Hematopoietic multipotent progenitor cell treated with erythropoietin and hydrocortisone succinate and interleukin-3 and kit ligand, for 15 days (in vitro differentiated cells): ENCODE measurements at places on chromosomes 12 and 14.
A peak's percentile ranks its signal among the peaks of the same experiment; 100 is the strongest.

- peak; percentile 61 for DNase-seq
Observed at GRCh38 chr14:33943096-33943883, 7.6 kb downstream of the EGLN3 start.

DNA sequence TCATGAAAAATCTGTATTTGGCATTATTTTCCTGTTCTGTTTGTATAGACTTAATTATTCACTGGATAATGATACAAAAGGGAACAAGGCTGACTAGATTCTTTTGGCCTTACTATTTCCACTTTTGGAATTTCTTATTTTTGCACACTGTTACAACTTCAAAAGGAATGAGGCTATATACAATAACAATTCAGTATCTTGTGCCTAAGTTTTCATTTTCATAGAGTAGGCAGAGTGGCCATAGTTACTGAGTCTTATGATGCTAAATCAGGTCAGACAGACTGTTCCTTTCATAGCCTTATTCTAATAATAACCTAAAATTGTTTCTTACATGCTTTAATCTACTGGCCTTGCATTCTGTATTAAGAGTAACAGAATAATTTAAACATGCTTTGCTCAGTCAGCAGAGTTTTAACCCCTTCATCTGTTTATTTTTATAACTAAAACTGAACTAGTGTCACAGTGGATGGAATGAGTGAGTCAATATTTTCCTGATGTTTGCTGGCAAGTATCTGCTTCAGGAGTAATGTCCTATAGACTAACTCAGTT is 10.5 kb downstream of the TTC8 start:
- DNase-seq = no peak

DNA sequence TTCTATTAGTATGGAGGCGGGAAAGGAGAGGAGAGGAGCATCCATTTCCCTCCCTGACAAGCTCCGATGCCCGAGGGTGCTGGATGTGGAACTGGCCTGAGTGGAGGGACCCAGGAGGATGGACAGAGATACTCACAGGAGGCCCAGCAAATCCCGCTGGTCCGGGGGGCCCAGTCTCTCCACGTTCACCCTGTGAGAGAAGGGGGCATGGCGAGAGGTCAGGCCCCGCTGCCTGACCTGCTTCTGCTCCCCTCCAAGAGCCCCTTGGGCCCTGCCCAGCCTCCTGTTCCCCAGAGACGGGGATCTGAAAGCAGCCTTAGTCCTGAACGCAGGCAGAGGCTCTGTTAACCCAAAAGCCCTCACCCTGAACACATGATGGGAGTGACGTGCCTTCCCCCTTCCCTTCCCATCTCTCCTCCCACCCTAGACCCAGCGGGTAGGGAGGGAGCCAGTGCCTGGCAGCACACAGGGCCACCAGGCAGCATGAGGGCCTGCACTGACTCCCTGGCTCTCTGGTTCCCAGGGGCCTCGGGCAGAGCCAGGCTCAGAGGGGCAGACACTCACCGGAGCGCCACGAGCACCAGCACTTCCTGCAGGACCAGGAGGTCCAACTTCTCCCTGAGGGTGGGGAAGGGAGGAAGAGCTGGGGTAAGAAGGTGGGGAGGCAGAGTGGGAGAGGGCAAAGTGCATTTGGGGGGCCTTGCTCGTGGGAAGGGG is 17.5 kb downstream of the TMEM106C start:
- no peak for DNase-seq

DNA sequence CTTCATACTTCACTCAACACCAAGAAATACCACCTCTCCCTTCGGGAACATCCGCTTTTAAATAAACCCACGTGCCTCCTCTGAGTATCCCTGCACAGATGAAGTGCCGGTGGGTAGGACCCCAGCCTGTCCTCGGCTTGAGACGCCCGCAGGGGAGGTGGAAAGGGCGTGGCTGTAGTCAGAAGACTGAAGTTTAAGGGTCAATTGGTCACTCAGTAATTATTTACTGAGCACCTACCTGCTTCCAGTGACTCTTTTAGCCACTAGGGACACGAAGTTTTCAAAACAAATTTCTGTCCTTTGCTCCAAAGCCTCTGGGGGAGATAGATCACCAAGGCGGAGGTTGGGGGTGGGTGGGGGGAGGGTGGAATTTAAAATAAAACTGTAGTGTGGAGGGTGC is 309.4 kb downstream of the VRK1 start:
- no peak for DNase-seq

GRCh38 chr14:22882529-22883172 is 371 bp upstream of the REM2 start:
- no peak for DNase-seq

DNA sequence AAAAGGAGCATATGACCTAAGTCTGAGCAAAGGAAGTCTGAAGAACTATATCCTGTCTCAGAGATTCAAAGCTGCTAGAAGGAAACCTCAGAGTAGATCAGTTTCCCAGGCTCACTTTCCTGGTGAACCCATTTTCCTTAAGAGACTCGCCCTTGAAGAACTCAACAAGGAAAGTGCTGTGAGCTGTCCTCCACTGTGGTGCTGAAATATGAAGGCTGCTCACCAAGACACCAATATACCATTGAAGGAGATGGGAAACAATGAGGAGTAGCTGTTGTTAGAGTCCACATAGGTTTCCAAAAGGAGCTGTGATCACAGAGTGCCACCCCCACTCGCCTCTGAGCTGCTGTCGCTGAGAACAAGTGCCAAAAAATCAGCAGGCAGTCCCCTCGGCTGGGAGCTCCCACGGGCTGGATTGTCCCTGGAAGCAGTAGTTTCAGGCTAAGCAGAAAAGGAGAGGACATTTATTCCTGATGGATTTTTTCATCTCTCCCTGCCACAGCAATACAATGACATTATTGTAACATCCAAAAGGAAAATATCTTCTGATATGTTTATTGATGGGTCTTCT is 282.1 kb downstream of the RPS29 start:
- DNase-seq = no peak

- DNase-seq = no peak
Observed at GRCh38 chr12:53817021-53817389, 65.2 kb upstream of the CISTR start.

DNA sequence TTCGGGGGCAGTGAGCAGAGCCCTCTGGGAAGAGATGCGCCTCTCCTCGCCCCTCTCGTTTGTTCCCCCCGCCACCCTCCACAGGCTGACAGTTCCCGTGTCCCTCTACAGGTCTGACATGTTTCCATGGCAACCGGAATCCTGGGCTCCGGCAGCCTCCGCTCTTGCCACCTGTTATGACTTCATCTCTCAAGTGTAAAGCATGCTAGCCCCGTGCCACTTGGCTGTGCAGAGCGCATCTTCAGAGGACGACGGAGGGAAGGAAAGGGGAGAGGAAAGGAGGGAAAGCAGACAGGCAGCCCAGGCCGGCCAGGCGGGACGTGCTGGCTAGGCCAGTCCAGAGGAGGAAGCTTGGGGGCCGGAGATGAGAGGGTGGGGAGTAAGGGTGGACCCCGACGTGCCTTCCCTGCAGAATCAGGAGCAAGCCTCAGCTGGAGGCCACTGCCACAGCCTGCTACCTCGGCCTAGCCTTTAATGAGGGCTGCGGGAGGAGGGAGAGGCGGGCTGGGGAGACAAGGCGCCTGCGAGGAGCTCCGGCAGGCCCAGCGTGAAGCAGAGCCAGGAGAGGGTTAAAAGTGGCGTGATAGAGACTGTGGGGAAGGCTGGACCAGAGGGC is 214.3 kb downstream of the DPF3 start:
- DNase-seq = no peak

DNA sequence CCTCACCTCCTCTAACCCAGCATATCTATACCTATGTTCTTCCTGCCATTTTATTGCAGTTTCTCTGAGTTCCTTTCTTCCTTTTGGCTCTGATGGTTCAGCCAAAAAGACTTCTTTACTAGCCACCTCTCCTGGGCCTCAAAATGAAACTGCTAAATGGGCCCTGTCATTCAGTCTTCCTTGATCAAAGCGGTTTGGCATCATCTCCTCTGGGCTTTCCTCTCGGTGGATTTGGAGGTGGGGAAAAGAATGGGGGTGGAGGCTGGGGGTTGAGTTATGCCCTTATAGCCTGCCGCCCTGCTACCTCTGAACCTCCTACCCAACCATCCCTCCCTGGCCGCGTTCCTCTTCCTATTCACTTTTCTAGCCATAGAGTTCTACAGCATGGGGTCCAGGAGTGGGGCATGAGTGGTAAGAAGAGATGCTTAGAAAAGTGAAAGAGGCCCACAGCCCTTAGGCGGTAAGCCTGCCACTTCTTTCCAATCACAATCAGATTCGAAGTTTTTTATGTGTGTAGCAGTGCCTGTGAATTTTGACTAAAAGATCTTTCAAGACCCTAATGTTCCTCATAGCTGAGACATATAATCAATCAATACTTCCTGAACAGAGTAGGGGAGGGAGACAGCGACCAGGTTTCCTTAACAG is 2.5 kb downstream of the AJUBA start:
- no peak for DNase-seq

DNA sequence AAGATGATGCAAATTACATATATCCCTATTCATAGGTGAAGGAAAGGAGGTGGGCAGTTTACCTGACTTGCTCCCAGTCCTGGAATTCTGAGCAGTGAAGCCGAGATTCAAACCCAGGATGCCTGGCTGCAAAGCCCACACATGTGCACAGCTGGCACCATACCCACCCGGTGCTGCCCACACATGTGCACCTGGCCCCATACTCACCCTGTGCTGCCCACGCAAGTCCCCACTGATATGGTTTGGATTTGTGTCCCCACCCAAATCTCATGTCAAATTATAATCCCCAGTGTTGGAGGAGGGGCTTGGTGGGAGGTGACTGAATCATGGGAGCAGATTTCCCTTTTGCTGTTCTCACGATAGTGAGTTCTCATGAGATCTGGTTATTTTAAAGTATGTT is 179.2 kb upstream of the C14orf180 start:
- DNase-seq = no peak

DNA sequence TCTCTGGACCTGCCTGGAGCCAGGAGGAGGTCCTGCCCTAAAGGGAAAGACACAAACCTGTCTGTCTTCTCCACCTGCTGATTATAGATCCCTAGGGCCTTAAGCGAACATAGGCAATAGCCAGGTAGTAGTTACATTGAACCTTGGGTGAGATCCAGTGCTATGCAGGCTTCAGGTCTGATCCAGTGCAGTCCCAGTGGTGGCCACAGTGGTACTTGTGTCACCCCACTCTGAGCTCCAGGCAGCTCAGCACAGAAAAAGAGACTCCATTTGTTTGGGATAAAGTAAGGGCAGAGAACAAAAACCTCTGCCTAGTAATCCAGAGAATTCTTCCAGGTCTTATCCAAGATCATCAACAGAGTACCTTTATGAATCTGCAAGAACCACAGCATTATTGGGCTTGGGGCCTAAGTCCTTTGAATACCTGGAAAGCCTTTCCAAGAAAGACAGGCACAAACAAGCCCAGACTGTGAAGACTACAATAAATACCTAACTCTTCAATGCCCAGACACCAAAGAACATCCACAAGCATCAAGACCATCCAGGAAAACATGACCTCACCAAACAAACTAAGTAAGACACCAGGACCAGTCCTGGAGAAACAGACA is 60.4 kb upstream of the KTN1 start:
- no peak for DNase-seq
